ENCODE measurements at places on chromosomes 4 and X.

- DNase-seq: no peak
Measured at GRCh38 chrX:16934185-16934584, 12.3 kb upstream of the REPS2 start.

DNA sequence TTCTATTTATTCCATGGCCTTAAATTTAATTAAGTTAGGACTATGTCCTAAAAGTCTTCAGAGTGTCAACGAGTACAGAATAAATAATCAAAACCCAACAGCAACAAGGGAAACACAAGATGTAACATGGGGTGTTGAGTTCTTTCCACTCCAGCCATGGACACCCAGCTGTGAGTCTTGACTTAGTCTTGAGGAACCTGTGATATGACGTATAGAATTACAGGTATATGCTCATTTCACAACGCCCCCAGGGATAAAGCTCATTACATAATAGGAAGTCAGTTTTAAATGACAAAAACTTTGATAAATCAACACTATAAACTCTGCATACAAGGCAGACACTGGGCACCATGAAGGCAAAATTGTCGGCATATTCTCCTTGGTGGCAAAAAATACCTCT lies 200.0 kb upstream of the CASK start:
- no peak for DNase-seq

DNA sequence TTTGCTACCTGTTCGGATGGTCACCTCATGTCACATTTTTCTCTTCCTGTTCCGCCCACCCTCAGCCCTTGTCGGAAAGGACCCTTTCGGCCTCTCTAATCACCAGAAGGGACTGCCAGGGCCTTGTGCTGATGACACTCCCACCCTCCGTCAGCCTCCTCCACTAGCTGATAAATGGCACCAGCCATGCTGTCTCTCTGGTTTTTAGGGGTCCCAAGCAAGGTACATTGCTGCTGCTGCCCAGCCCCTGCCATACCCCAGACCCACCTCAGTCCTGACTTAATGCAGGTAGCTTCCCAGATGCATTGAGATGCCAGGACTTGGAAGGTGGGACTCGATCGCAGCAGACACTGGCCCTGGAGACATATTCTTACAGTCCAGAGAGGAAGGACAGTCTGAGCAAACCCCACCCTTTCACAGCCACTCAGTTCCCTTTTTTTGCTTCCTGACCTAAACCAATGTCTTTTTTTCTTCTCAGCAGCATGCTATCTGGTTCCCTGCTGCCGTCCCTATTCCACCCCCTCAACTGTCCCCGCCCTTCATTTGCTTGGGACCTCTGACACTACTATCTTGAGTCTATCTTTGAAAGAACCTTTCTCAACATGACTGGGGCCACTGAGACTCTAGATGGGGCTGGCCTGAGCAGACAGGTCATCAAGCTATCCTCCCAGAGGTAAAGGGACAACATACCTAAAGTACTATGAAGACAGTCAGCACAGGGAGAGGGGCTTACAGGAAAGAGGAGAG lies at the start of gene BTK:
Gene BTK, minus strand, starts transcription at position 397 of the 747 bp plus-strand sequence. CDS start 10,907 bp downstream, outside the sequence.
- no peak for DNase-seq

DNA sequence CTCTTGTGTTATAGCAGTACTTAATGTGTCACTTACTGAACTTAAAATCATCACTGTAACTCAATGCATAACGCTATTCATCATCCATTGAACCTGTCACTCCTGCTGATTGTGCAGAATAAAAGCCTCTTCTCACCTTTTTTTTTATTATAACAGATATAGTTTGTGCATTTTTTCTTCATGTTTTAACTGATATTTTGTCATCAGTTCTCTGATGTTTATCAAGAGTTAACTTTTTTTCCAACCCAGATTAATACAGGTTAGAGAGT lies 100.4 kb downstream of the SLIT2 start:
- DNase-seq: no peak

- no peak for DNase-seq
Measured at GRCh38 chr4:55251342-55251741, 94.7 kb upstream of the SRD5A3 start.

DNA sequence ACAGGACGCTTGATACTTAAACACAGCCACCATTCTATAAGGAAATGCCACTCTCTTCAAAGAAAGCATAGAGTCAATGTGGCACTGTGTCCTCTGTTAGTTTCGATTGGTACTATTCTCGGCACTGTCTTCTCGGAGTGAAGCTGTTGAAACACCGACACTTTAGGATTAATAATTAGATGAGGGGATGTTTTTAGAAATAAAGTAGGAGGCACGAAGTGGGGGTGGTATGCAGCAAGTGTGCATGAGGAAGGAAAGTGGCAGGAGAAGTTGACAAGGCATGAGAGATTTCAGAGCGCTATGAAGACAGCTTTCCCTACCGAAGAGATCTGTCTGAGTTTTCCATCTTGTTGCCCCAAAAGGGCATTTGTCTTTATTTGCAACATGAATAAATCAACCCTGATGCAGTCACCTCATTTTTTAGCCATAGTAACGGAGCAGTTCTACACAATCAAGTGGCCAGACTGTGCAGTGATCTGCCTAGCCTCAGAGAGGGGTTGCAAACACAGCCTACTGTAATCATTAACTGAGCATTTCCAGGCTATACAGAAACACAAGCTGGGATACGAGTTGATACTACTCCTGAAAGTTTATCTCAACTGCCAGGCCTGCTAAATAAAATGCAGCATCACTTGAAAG lies 8.3 kb downstream of the GPRIN3 start:
- DNase-seq: no peak

DNA sequence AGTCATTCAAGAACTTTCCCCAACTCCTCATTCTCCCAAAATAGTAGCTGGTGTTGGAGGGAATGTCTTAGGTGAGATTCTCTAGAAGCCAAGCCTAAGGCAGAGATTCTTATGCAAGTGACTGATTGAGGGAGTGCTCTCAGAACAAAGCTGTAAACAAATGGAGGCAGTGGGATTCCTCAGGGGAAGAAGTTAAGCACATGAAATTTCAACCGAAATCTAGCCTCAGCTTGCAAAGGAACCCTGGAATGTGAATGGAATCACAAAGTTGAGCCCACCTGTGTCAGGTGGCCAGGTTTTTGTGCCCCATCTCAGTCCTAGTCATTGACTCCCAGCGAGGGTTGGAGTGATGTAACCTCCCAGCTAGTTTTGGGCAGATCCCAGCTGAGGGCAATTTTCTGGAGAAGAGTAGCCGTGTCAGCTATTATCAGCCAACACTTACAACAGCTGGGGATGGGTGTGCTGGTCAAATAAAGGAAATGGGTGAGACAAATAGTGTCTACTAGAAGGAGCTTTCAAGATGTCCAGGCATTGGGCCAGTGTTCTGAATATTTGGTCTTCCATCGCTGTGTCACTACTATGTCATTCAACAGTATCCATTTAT lies 29.7 kb upstream of the FGF2 start:
- no peak for DNase-seq

- DNase-seq: no peak
Measured at GRCh38 chrX:45134775-45135174, 65.9 kb downstream of the DIPK2B start.

- DNase-seq: no peak
Measured at GRCh38 chr4:109547394-109547793, 12.7 kb upstream of the MCUB start.

DNA sequence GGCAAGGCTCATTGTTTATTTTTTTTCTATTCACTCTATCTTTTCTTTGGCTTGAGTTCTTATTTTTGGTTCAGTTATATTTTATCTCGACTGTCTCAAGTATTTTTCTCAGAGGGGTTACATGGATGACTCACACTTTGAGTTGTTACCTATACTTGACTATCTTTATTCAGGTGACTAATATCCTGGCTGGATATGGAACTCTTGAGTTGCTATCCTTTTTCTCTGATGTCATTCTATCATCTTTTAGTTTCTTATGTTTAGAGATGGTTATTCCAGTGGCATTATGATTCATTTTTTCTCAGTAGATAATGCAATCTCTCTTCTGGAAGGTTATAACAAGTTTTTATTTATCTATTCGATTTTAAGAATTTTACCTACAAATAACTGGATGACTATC lies 117.9 kb downstream of the COX18 start:
- DNase-seq: no peak

DNA sequence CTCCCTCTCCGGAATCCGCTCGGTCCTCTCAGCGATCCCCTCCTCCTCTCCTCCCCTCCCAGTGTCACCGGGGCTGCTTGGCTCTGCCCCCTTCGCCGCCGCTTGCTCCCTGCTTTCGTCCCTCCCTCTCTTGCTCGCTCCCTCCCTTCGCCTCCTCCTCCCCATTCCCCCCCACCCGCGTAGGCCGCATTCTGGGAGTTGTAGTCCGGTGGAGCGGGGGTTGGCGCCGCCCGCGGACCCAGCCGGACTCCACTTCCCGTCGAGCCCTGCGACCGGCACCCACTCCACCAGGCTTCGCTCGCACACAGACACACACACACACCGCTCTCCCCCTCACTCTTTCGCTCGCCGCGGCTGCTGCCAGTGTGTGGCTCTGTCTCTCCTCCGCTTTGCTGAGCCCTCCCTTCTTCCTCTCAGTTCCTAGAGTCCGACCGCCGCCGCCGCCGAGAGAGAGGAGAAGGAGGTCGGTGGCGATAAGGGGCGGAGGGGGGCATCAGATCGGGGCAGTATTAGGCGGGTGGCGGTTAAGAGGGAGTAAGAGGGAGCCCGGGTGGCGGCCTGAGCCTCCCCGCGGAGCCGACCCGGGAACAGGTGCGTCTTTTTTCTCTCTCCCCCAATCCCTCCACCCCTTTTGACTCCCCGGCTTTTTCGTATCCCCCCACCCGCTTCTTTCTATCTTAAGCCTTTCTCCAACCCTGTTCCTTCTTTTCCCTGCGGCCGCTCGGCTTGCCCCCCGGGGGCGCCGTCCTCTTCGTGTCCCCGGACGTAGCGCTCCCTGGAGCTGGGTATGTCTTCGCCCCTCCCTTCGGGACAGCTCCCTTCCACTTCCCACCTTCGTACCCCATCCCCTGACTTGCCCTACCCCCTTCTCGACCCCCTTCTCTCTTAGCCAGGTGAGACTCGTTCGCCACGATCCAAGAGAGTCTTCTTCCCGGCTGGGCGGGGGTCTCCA lies at the start of gene BCORL1:
Gene BCORL1, plus strand, starts transcription at position 336 of the 952 bp plus-strand sequence. CDS start 22,597 bp downstream, outside the sequence.
- DNase-seq: peak; percentile 50

- no peak for DNase-seq
Measured at GRCh38 chr4:77040854-77041725, 34.7 kb downstream of the CCNI start.

GRCh38 chr4:2247128-2248043 lies 5.5 kb upstream of the HAUS3 start:
- no peak for DNase-seq

GRCh38 chrX:68870357-68870756 lies 41.5 kb downstream of the EFNB1 start:
- no peak for DNase-seq

- DNase-seq: no peak
Measured at GRCh38 chr4:176340871-176341685, 21.3 kb downstream of the SPCS3 start.

DNA sequence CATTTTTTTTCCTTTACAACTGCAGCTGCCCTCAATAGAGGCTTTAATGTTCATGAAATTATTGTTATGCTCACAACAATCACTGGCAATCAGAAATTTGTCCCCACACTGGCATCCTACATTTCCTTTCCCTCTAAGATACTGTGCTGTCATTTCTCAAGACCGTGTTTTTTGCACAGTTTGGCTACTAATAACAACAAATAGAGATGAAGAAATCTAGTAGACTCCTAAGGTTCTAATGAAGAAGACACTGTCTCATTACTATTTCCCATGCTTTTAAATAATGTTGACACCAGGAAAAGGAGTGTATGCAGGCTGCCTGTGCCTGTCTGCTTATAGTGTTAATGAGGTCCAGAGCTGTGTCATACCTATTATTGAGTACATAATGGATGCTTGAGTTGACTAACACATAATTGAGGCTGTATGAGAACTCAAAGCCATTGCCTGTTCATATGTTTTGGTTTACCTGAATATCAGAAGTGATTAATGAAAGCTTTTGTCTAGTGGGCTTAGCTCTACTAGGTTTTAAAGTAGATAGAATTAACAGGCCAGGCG lies 1.5 kb upstream of the EIF4E start:
- no peak for DNase-seq

DNA sequence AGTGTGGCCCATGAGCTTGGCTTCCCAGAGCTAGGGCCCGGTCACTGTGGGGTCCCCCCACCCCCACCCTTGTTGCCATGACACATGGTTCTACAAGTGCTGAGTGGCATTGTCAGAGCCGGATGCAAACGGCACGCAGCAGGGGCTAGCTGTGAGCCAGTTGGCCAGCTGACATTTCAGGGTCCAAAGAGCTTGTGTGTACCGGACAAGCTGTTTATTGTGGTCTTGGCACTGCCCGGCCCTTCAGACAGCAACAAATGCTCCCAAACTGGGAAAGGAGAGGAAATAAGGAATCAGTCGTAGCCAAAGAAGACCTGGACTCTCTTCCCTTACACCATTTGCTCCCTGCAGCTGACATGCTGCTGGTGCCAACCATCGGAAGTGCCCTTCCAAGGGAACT lies 36.8 kb downstream of the TSC22D3 start:
- no peak for DNase-seq

GRCh38 chr4:7770224-7771050 lies 169.2 kb downstream of the AFAP1 start:
- DNase-seq: no peak

GRCh38 chr4:17490575-17491059 lies 21.3 kb downstream of the QDPR start:
- DNase-seq: no peak

DNA sequence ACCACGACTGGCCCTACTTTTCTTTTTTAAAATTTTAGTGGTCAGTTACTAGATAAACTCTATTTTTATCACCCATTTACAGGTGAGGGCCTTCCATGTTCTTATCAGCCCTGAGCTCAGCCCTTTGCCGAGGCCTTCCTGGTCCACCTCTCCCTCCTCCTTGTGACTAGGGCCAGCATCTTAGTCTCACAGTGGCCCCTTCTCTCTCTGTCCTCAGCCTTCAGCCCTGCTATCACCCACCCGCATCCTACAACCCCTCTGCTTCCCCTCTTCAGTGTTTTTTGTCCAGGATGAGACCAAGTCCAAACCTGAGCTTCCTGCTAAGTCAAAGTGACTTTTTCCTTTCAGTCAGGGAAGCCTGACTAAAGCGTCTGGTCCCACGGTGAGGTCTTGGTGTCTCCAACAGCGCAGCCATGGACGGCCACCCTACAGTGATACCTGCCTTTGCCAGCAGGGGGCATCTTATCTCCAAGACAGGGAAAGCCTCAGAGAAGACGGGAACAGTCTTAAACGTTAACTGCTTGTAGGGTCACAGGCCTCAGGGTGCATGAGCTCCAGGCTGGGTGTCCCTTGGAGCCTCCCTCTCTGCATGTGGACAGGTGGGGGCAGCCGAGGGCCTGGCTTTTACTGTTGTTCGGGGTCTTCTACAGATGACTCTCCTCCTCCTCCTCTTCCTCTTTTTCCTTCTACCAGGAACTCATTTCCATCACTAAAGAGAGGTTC lies 11.7 kb upstream of the GAGE10 start:
- DNase-seq: peak; percentile 15

DNA sequence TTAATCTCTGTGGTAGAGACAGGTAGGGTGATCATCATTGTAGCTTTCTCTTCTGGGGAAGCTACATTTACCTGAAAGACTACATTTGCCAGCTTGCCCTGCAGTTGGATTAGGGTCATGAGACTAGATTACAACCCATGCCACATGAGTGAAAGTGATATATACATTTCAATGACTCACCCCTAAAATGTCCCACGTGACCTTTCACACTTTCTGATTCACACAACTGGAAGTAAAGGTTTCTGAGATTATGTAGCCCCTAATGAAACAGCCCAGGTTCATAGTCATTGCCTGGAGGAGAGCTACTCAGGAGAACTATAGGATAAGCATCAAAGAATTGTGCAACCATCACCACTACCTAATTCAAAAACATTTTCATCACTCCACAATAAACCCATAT lies 17.8 kb downstream of the PDCL2 start:
- no peak for DNase-seq

Measured in HFF-Myc (cell line).